Activated naive CD8-positive, alpha-beta T cell treated with anti-CD3 and anti-CD28 coated beads, Interleukin-2, amount 50 U/mL, for 24 hours (primary cell): ENCODE measurements at places on chromosomes 1 and 21.

DNA sequence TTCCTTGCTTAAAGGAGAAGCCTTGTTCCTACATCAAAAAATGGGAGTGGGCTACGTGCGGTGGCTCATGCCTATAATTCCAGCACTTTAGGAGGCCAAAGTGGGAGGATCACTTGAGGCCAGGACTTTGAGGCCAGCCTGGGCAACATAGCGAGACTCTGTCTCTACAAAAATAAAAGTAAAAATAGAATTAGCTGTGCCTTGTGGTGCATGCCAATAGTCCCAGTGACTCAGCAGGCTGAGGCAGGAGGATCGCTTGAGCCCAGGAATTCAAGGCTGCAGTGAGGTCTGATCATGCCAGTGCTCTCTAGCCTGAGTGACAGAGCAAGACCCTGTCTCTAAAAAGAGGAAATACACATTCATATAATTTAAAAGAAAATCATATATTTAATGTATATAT is 127.1 kb downstream of the C1orf21 start:
- no peaks in the 10 kb centered on the region for H3K4me1 ChIP-seq
- no peak overlapping the region for H3K27ac ChIP-seq
- H3K4me3 ChIP-seq: no peak overlapping the region
- no peak for DNase-seq
- H3K27me3 ChIP-seq: no peaks in the 10 kb centered on the region

DNA sequence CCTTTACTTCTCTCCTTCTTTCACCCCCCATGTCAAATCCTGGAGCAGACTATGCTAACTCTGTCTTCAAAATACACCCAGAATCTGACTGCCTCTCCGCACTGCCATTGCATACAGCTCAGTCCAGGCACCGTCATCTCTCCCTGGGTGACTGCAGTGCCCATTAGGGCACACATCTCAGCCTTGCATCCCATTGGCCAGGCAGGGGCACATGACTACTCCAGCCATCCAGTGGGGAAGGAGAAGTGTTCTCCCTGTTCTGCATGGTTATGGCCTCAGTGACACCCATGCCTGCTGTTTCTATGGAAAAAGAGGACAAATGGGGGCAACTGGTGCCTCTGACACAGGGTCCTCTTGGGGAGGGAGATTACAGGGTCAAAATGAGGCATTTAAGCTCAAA is 270.5 kb downstream of the MATN1 start:
- peaks cover 12% of the 10 kb centered on the region for H3K27me3 ChIP-seq
- H3K4me3 ChIP-seq: no peak overlapping the region
- DNase-seq: no peak
- H3K4me1 ChIP-seq: no peaks in the 10 kb centered on the region
- no peaks in the 10 kb centered on the region for H3K36me3 ChIP-seq

DNA sequence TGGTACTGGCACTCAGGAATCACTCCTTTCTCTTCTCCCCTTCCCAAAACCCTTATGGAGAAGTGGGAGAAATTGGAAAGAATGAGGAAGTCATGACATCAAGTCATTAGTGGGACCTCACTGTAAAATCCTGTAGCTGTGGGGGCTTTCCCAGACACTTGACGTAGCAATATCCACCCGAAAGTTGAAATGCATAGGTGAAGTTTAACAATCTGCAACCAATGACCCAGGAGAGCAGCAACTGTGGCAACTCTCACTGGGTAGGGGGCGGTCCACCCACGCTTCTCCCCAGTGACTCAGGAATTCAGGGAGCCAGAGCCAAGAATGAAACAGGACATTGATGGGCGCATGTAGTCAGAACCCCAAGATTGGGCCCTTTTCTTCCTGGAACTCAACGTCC is 27.0 kb downstream of the ABCA4 start:
- no peak overlapping the region for H3K27ac ChIP-seq
- peaks cover 16% of the 10 kb centered on the region for H3K4me1 ChIP-seq
- no peak for DNase-seq
- H3K4me3 ChIP-seq: peak overlapping the region; percentile 12
- H3K36me3 ChIP-seq: no peaks in the 10 kb centered on the region

DNA sequence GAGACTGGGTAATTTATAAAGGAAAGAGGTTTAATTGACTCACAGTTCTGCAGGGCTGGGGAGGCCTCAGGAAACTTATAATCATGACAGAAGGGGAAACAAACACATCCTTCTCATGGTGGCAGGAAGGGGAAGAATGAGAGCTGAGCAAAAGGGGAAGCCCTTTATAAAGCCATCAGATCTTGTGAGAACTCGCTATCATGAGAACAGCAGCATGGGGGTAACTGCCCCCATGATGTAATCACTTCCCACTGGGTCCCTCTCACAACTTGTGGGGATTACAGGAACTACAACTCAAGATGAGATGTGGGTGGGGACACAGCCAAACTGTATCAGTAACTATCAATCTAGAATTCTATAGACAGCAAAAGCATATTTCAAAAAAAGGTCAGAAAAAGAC is 64.7 kb upstream of the ACTRT2 start:
- no peaks in the 10 kb centered on the region for H3K27me3 ChIP-seq
- no peak overlapping the region for H3K27ac ChIP-seq
- H3K4me1 ChIP-seq: peaks cover 2% of the 10 kb centered on the region
- DNase-seq: no peak

GRCh38 chr1:109687641-109688499 is at the start of gene GSTM1:
Gene GSTM1 (plus strand): TSS chr1:109687817. CDS start chr1:109687874, 57 bp downstream.
- H3K27me3 ChIP-seq: no peaks in the 10 kb centered on the region
- peak within 1 kb of the TSS; percentile 84 for H3K27ac ChIP-seq
- DNase-seq: peak; percentile 72
- H3K4me3 ChIP-seq: peak within 1 kb of the TSS; percentile 82

- no peaks in the 10 kb centered on the region for H3K27me3 ChIP-seq
- H3K36me3 ChIP-seq: peaks cover 15% of the 10 kb centered on the region
- no peak overlapping the region for H3K27ac ChIP-seq
Measured at GRCh38 chr1:41664861-41665640, 180.6 kb upstream of the EDN2 start.

DNA sequence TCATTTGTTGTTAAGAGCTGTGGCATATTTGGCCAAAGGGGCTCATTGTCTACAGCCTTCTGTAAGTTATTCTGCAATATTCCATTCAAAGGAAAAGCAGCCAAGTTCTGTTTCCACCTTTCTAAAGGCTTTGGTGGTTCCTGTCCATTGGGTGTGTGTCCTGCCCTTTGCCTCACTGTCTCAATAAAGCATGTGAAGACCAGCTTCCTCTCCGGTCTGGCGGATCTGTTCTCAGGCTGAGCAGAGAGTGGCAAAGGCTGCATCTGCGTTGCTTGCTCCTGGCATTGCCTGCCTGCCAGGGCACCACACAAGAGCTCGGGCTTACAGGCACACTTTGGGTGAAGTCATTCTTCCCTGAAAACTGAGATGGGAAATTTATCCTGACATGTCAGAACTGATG is 34.9 kb downstream of the ST6GALNAC3 start:
- H3K4me3 ChIP-seq: no peak overlapping the region
- DNase-seq: no peak
- no peaks in the 10 kb centered on the region for H3K36me3 ChIP-seq
- no peaks in the 10 kb centered on the region for H3K27me3 ChIP-seq
